ENCODE measurements at places on chromosomes 12 and 14.

- DNase-seq = no peak
Measured at GRCh38 chr12:6771091-6771495, 1.2 kb upstream of the LAG3 start.

GRCh38 chr12:40215982-40216381, 8.8 kb upstream of the LRRK2 start:
- no peak for DNase-seq

DNA sequence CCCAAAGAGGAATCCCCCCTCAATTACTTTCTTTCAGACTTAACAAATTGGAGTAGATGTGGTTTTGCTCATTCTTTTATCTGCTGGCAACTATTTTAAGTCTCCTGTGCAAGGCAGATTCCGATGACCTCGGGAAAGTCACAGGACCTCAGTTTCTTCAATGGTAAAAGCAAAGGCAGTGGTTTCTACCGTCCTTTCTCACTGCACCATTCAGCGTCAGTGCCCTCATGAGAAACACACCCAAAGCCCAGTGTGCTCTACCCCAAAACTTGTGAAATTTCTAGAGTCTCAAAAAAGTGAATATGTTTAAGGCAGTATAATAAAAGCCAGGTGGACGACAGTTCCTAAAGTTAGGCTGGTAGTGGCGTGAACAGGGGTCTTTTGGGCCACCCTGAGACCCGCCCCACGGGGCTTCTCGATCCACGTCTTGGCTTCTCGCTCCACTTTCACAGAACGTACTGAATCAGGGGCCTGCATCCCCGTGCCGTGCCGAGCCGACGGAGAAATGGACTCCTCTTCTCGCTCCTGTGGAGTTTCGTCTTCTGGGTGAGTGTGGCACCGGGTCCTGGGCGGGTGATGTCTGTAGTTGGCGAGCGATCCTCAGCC, 1.3 kb upstream of the ARHGAP5 start:
- DNase-seq = no peak

DNA sequence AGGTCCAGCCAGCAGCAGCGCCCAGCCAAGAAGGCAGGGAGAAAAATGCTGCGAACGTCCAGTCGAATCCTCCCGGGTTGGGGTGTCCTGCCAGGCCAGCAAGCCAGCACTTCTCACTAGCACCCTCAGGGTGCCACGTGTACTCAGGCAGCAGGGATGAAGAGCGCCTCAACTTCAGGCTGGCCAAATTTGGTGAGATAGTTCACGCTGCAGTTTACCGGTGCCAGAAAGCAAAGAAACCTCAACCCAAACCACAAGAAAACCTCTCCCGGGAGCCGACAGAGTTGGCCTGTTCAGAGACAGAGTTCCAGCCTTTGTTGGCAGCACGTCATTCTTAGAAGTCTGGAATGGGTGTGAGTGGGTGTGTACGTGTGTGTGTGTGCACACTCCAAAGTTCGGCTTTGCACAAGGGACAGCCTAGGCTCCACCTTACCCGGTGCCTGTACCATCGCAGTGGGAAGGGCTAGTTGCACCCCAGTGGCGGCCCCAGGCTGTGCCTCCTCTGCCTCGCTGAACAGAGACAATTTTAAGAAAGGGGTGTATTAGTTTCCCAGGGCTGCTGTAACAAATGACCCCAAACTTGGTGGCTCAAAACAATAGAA, 42.1 kb downstream of the ELK3 start:
- DNase-seq = no peak

DNA sequence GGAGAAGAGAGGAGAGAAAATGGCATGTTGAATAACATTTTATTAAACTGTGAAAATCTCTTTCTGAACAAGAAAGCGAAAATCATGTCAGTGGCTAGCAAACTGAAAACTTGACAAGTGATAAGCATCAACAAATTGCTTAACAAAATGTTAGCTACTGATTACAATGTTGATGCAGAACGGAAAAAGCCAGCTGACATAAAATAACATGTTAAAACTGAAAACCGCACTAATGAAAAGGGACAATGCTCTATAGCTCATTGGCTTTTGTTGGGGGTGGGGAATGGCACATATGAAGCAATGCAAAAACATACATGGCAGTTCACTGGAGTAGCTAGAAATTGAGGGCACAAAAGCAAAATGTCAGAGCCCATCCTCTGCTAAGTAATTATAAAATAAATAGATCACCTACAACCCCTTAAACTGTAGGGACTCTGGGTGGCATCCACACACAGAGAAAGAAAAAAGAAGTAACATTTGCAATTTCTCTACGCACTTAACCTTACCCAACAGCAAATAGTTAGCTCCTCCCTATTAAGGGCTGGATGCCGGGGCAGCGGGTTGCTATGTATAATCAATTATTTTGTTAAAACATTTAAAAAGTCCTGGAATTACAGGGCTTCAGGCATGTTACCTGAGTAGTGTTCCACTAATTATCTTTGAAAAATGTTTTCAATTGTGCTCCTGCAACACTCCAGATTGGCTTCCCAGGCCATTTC, 129.2 kb upstream of the USP15 start:
- DNase-seq = no peak

Measured in AG04450 (cell line).